ENCODE measurements at places on chromosomes 3 and 15.

DNA sequence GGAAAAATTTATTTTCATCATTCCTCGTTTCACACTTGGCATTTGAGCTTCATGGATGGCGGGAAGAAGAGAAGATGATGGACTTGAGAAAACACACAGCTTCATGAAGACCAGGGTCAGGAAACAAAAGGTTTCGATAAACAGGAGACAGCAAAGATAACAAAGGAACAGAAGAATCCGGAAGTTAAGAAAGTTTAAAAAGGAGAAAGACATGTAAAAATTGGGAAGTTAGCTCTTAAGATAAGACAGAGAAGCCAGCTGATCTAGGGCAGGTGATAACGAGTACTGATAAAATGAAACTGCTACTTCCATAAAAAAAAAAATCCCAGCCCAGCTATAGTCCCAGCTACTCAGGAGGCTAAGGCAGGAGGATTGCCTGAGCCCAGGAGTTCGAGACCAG is 23.9 kb downstream of the IL5RA start:
- DNase-seq, result no peak

- no peak for DNase-seq
These were observed 33.6 kb upstream of the LRRC3B start for GRCh38 chr3:26588931-26589330.

DNA sequence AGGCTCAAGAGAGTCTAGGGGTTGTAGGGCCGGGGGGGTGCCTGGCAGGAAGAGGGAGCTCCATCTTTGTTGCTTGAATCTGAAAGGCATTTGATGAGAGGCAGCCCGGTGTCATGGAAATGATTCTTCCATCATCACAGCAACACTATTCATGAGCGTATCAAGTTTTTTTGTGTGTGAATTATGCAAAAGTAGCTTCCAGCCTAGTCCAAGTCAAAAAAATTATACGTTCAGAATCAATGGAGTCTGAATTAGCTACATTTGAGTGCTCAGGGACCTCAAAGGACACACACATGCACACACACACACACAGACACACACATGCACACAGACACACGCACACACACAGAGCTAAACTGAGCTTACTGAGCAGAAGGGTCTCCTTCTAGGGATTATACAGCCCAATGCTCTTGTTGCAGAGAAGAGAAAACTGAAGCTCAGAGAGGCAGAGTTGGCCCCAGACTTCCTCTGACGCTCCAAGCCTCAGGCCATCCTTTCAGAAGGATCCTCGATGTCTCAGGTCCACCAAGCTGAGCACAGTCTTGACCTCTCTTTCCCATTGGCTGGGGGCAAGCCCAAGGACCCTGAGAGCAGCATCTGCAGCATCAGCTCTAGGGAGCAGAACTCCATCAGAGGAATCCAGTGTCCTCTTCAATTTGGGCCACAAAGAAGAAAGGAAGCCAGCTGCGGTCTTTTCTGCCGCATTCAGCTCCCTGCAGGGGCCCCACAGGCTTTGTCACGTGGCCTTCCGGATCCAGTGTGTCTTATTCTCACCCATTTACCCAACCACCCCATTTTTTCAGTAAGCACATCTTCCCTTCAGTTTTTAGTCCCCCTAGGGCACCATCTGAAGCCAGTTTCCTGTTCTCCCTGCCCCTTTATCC is 228.0 kb downstream of the UACA start:
- DNase-seq, result no peak

GRCh38 chr3:15439476-15439875 is 12.1 kb downstream of the EAF1 start:
- no peak for DNase-seq

GRCh38 chr15:83998486-83998885 is 237.1 kb upstream of the GOLGA6L4 start:
- DNase-seq, result no peak

DNA sequence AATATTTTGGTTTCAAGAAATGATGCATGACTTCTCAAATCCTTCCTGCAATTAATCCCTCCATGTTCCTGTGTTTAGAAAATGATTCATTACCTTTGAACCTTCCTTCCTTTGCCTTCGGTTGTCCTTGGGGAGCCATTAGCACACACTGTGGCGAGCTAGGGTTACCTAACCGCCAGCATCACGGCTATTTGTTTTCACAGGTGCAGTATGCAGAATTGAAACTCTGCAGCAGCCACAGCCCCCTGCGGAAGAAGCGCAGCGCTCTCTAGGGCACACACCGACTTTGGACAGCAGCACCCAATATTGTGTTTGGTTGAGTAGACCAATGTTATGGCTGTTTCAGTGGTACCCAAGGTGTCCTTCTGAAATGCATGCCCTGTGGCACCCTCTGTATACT is 247.4 kb downstream of the MCTP2 start:
- no peak for DNase-seq

DNA sequence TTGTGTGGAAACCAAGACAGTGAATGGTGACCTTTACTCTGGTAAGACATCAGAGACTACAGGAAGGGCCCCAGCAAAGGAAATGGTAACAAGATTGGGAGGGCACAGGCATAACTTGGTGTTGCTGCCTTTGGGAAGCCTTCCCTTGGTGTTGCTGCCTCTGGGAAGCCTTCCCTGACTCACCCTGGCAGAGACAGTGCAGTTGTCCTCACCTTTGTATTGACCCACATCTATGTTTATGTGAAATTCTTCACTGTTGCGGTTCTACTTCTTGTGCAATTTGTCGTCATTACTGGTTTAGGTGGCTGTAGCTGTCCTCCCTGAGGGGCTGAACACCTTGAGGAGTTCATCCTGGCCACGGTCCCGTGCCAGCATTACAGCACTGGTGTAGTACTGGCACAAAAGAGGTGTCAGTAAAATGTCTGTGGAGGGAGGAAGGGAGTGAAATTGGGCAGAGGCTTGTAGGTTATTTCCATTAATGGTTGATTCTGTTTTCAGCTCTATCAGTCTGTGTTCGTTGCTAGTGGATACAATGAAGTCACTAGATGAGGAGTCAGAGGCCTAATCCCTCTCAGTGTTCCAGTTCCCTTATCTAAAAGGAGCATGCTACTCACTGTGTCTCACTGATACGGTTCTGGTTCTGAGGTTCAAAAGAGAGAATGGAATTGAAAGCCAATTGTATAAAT is 21.6 kb downstream of the IFT122 start:
- no peak for DNase-seq

DNA sequence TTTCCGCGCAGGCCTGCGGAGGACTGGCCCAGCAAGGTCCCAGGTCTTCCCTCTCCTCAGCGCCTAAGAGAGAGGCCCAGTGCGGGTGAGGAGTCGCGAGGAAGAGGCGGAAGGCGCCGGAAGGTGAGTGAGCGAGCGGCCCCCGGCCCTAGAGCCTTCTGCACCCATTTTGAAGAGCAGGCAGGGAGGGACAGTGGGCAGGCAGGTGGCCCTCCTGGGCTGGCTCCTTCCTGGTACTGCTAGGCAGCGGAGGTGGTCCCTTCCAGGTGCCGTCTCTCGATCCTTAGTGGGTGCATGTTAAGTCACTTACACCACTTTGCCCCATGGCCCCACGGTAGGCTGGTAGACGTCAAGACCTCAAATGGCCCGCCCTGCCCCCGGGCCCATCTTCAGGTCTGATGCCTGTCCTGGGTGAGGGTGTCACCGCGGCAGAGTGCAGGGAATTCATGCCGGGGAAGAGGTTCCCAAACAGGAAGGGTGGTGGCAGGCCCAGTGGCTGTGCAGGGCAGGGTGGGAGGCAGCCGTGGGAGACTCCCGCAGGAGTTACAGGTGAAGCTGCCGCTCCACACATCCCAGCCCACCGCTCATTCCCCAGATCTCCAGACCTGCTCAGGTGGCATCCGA is 14.4 kb downstream of the PAK6 start:
- no peak for DNase-seq

DNA sequence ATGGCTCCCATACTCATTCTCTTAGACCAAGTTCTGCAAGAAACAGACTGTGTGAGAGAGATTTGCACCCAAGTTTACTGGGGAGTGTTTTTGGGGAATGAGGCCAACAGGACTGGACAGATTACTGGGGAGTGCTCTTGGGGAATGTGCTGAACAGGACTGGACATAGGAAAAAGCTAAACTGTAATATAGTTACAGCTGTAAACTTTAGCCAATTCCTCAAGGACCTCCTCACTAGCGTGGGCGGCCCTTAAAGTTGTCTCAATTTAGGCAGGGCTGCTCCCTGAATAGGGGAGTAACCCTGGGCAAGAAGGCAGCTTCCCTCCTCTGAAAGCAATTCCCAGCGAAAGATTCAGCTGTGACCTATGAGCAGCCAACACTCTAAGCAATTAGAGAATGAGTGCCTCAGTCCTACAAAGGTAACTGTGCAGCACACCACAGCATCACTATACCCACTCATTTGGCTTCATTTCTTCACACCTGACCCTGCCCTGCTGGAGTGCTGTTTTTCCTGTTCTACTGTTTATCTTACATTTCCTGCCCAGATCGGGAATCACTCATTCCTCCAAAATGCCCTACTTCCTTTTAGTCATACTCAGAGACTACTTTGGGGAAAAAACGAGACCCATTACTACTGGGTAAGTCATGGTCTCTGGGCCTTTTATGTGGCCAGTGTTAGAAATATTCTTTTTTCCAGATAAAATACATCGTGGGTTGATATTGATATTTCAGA is 41.3 kb upstream of the TRIM42 start:
- no peak for DNase-seq

GRCh38 chr15:40309344-40309862 is 1.7 kb upstream of the PLCB2 start:
- DNase-seq, result no peak

DNA sequence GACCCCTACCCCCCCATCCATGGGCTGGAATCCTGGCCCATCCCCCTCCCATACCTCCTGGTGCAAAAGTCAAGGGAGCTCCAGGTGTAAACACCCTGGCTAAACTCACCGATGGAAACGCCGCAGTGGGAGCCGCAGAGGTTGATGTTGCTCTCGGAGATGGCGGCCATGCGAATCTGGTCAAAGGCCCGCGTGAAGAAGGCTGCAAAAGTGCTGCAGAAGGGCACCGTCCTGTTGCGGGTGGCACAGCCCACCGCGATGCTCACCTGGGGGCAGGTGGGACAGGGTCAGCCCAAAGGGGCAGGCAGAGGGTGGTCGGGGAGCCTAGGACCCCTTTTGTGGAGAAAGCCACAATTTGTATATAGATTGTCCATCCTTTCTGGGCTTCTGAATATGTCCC is 26.7 kb downstream of the TKT start:
- DNase-seq, result no peak

DNA sequence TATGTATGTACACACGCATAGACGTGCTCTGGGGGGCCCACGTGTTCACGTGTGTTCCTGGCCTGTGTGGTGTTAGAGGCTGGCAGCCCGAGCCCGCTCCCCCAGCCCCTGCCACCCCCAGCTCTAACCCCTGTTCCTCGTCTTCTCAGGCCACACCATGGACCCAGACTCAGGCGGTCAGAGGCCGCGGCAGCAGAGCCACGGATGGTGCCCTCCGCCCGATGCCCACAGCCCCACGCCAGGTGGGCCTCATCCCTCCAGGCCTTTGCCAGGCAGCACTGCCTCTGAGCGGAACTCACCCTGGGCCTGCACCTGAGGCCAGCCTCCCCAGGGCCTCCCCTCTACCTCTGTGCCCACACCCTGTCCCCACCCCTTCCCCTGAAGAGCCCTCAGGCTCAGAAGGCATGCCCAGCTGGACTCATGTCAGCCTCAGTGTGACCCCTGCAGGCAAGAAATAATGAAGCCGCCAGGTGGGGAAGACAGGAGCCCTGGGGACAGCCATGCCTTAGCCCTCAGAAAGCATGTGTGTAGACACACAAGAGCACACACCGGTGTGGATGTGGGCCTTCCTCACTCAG is 16.4 kb upstream of the GNAT1 start:
- no peak for DNase-seq

- DNase-seq, result no peak
These were observed 4.7 kb upstream of the EBLN2 start for GRCh38 chr3:73056845-73057150.

DNA sequence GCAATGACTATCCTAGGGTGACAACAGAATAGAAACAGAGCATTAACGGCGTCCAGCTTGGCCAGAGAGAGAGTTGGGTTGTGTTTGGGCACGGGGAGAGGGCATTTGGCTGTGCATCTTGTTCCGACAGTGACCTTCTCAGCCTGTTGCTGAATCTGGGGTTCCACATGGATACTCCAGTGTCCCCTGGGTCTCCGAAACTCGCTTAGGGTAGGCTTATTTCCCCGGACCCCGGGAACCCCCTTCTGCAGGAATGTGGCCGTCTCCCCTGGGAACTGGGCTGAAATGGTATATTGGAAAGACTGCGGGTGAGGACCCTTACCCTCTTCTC is 7.9 kb downstream of the SHOX2 start:
- no peak for DNase-seq

- DNase-seq, result no peak
These were observed 139.0 kb downstream of the CTNNB1 start for GRCh38 chr3:41338276-41338675.

DNA sequence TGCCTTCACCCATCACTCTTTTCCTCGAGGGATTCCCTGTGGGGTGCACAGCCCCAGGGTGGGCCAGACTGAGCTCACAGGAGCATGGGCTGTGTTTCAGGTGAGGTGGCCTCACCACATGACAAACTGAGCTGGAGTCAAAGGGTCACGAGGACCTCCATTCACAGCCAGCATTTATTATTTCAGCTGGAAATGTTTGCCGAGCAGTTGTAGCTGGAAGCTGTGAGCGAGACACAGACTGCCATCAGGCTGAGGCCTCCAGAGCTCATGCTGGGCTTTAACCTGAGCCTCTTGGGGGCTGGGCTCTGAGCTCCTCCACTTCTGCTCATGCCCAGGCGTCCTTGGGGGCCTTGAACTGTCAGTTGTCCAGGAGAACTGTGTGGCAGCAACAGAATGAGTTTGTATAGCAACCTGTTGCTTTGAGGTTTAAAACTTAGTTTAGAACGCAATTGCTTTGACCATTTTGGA is 57.5 kb downstream of the FLNB start:
- DNase-seq, result no peak

GRCh38 chr3:152511904-152512303 is 243.2 kb downstream of the MBNL1 start:
- DNase-seq, result no peak

DNA sequence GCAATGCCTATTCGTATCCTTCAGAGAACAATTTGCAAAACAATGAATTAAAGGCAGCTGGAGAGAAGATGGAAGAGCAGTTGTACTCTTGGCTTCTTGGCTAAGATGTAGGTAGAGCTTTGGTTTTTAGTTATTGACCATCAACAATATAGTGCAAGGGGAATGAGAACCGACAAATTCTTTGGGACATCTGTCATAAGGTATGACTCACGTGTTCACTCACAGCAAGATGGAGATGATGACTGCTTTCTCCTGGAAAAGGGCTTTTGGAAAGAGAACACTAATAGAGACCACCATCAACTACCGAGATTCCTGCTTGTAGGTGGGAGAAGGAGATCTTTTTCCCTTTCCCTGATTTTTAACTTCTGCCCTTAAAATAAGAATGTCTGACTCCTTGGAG is 234.9 kb downstream of the NTRK3 start:
- no peak for DNase-seq

DNA sequence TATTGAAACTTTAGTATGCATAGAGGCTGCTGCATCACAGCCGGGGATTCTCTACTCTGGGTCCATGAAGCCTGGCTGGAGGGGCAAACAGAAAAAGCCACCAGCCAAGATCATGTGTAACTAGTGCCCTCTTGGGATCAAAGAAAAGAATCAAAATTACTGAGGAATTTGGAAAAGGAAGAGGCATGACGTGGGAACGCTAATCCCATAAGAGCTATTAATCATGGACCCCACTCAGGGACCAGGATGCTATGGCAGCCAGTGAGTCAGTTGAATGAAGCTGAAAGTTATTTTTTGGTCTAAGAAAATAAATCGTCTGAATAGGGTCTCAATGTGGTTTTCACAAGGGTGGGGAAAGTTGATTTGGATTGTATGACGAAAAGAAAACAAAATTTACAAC is 1165.1 kb downstream of the ROBO2 start:
- no peak for DNase-seq
